Upper lobe of left lung (tissue), 6 donors: ENCODE measurements at places on chromosomes 6 and 20. TPM values are rescaled to one million over a fixed set of nuclear protein-coding genes. Genes with fewer than 3 reads are reported as not detected.

- H3K4me1 ChIP-seq = peaks cover 7% of the 10 kb centered on the region
- no peaks in the 10 kb centered on the region for H3K36me3 ChIP-seq
- H3K27ac ChIP-seq = no peak overlapping the region
- DNase-seq = no peak
Measured at GRCh38 chr6:45541934-45542333, 164.2 kb upstream of the SUPT3H start.

- no peak overlapping the region for H3K4me3 ChIP-seq
- no peaks in the 10 kb centered on the region for H3K27me3 ChIP-seq
- DNase-seq = no peak
Measured at GRCh38 chr6:128504003-128504654, 16.3 kb downstream of the PTPRK start.

GRCh38 chr6:33633084-33633461, 12.0 kb downstream of the ITPR3 start:
- H3K36me3 ChIP-seq = no peaks in the 10 kb centered on the region
- DNase-seq = peak; percentile 80
- peaks cover 47% of the 10 kb centered on the region for H3K4me1 ChIP-seq
- peak overlapping the region; percentile 51 for H3K4me3 ChIP-seq

Gene TRDN
- total RNA-seq = not detected

DNA sequence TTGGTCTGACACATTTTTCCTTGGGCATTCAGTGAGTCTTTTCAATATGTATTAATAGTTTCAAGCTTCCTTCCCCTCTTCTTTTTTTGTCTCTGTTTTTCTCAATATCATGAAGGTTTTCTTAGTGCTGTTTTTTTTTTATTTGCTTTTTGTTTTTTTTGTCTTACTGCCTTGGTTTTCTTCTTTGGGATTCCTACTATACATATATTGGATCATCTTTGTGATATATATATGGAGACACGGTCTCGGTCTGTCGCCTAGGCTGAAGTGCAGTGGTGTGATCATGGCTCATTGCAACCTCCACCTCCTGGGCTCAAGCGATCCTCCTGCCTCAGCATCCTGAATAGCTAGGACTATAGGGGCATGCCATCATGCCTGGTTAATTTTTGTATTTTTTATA, 43.8 kb downstream of the NCOA3 start:
- peaks cover 11% of the 10 kb centered on the region for H3K4me1 ChIP-seq
- H3K36me3 ChIP-seq = no peaks in the 10 kb centered on the region
- no peak for DNase-seq
- H3K4me3 ChIP-seq = no peak overlapping the region
- H3K27ac ChIP-seq = no peak overlapping the region
